ENCODE measurements at places on chromosomes 4 and X. TPM values are rescaled to one million over a fixed set of nuclear protein-coding genes. Genes with fewer than 3 reads are reported as not detected.

DNA sequence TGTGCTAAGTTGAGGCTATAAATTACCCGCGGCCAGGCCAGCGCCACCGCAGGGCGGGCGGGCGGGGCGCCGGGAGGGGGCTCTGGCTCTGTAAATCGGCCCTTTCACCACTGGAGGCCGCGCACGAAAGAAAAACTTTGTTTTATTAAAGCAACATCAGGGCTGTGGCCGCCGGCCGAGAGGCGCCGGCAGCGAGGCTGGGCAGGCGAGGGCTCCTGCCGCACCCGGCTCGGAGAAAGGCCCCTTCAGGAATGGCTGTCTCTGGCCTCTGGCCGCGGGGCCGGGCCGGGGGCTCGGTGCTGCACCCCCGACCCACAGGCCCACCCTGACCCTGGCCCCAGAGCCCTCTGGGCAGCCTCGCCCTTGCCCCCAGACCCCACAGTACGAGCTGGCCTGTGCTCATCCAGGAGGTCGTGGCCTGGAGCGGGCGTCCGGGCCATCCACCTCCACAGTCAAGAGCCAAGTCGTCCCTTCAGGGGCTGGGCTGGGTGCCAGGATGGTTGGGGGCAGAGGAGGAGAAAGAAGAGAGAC lies 29.5 kb upstream of the FGFR3 start:
- DNase-seq = no peak
- peak overlapping the region; percentile 8 for H3K4me3 ChIP-seq
- peaks cover 17% of the 10 kb centered on the region for H3K4me1 ChIP-seq

GPC3 gene
- 67.7 TPM for total RNA-seq

IL1RAPL1 gene
- total RNA-seq = not detected

TLR2 gene
- 94.0 TPM for total RNA-seq

DNA sequence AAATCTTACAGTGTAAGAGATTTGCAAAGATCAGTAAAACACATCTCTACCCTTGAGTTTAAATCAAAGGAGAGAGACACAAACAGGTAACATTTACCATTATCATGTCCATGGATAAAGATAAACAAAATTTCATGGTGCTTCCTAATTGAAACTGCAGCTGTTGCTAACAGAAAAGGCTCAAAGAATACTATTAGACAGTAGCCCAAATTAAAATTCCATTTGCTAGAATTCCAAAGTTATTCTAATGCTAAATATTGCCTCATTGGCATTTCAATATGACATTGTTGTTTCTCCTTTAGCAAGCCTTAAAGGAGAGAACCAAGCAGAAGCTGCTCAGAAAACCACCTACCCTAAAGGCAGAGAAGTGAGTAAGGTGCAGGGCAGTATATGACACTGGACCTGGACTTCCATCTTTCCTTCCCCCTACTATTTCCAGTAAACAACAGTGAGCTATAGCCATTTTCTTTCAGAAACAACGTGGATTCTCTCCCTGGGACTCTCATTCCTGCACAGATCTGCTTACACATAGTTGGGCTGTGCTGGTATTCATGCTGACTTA lies 19.5 kb upstream of the ZCCHC13 start:
- no peaks in the 10 kb centered on the region for H3K4me1 ChIP-seq
- H3K27me3 ChIP-seq = no peaks in the 10 kb centered on the region

UGT2A1 gene
- not detected for total RNA-seq

DNA sequence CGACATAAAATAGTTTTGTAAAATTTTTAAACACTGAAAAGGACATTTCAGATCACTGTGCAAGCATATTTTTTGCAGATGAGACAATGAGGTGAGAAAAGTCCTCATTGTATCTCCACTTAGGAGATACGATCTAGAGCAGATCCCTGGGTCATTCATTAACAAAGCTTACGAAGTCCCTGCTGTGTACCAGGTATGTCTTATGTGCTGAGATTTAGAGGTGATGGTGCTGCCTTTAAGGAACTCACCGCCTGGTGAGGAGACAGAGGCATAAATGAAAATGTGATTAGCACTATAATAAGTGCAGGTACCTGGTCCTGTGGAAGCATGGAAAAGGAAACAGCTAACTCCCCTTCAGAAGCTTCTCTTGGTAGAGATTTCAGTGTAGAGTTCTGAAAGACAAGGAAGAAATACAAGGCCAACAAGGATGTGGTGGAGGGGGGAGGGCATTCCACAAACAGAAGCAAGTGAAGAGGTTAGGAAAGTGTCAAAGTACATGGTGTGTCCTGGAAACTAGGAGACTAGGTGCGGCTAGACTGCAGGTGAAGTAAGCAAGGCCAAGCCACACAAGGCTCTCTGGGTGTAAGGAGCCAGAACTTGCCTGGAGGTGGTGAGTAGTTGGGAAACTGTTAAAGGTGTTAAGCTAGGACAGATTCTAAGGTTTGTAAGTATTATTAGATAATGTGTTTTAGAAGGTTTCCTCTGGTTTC lies 1.5 kb upstream of the NDNF start:
- peaks cover 8% of the 10 kb centered on the region for H3K4me1 ChIP-seq
- no peaks in the 10 kb centered on the region for H3K36me3 ChIP-seq
- H3K27ac ChIP-seq = peak overlapping the region; percentile 84
- H3K4me3 ChIP-seq = peak overlapping the region; percentile 70

DNA sequence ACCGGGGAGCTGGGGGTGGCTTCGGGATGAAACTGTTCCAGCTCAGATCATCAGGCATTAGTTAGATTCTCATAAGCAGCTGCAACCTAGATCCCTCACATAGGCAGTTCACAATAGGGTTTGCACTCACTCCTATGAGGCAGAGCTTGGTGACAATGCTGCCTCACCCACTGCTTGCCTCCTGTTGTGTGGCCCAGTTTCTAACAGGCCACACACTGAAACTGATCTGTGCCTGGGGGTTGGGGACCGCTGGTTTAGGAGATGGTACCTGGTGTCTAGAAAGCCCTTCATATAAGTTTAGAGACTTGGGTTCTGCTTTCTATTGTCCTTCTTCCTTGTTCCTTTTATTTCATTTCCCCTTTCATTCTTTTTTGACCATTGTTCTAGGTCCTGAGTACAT lies 234.2 kb downstream of the FRAS1 start:
- H3K4me3 ChIP-seq = no peak overlapping the region
- H3K27me3 ChIP-seq = no peaks in the 10 kb centered on the region
- H3K4me1 ChIP-seq = peaks cover 2% of the 10 kb centered on the region
- DNase-seq = no peak
- no peaks in the 10 kb centered on the region for H3K36me3 ChIP-seq
- H3K27ac ChIP-seq = no peak overlapping the region

GRCh38 chrX:18769812-18770573 lies 62.5 kb downstream of the PPEF1 start:
- no peak overlapping the region for H3K27ac ChIP-seq
- no peaks in the 10 kb centered on the region for H3K4me1 ChIP-seq
- H3K27me3 ChIP-seq = no peaks in the 10 kb centered on the region
- no peak overlapping the region for H3K4me3 ChIP-seq
- no peaks in the 10 kb centered on the region for H3K36me3 ChIP-seq

DNA sequence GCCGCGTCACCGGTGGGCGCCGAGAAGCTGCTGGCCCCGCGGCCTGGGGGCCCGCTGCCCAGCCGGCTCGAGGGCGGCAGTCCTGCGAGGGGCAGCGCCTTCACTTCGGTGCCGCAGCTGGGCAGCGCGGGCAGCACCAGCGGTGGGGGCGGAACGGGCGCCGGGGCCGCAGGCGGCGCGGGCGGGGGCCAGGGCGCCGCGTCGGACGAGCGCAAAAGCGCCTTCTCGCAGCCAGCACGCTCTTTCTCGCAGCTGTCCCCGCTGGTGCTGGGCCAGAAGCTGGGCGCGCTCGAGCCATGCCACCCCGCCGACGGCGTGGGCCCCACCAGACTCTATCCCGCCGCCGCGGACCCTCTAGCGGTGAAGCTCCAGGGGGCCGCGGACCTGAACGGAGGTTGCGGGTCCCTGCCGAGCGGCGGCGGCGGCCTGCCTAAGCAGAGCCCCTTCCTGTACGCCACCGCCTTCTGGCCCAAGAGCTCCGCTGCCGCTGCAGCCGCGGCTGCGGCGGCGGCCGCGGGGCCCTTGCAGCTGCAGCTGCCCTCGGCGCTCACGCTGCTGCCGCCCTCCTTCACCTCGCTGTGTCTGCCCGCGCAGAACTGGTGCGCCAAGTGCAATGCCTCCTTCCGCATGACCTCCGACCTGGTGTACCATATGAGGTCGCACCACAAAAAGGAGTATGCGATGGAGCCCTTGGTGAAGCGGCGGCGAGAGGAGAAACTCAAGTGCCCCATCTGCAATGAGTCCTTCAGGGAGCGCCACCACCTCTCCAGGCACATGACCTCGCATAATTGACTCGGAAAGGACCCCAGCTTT lies 5.6 kb downstream of the PRDM8 start:
- H3K27me3 ChIP-seq = peaks cover 64% of the 10 kb centered on the region
- DNase-seq = peak; percentile 68
- H3K36me3 ChIP-seq = no peaks in the 10 kb centered on the region
- peaks cover 2% of the 10 kb centered on the region for H3K4me1 ChIP-seq
- H3K4me3 ChIP-seq = peak overlapping the region; percentile 60
- H3K27ac ChIP-seq = peak overlapping the region; percentile 40

MAGED2 gene
- 98.4 TPM for total RNA-seq

SMC1A gene
- total RNA-seq = 51.8 TPM

- no peak overlapping the region for H3K27ac ChIP-seq
- no peak for DNase-seq
- H3K27me3 ChIP-seq = no peaks in the 10 kb centered on the region
- H3K36me3 ChIP-seq = no peaks in the 10 kb centered on the region
- H3K4me3 ChIP-seq = no peak overlapping the region
- H3K4me1 ChIP-seq = no peaks in the 10 kb centered on the region
Measured at GRCh38 chr4:165810726-165811125, 62.3 kb upstream of the TLL1 start.

DNA sequence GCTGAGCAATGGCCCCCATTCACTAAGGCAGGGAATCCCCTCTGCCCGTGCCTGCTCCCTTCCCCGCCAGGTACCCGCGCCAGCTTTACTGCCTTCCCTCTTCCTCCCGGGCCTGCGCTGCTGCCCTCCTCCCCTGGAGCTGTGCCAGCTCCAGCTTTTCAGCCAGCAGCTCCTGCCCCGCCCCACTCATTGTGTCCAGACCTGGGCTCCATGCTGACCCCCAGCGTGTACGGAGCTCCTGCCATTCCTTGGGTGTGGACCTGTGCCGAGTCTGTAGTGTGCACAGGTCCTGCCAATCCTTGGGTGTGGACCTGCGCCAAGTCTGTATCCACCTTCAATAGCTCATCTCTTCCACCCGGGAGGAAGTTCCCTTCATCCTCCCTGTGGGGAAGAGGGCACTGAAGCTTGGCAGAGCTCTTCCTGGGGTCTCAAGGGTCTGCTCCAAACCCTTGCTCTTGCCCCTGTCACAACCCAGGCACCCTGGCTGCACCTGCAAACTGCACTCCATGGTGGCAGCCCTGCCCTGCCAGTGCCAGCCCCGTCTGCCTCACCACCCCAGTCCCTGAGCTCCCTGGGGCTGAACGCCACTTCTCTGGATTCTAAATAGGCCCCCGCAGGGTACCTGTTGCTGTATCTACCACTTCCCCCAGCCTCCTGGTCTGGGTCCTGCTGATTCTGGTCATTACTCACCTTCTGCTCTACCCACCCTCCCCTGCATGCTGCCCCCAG lies 63.9 kb downstream of the TRMT44 start:
- no peak overlapping the region for H3K27ac ChIP-seq
- H3K4me1 ChIP-seq = peaks cover 17% of the 10 kb centered on the region
- no peak overlapping the region for H3K4me3 ChIP-seq
- H3K27me3 ChIP-seq = no peaks in the 10 kb centered on the region
- no peaks in the 10 kb centered on the region for H3K36me3 ChIP-seq
- no peak for DNase-seq

- H3K27me3 ChIP-seq = peaks cover 9% of the 10 kb centered on the region
- no peak overlapping the region for H3K27ac ChIP-seq
- no peaks in the 10 kb centered on the region for H3K36me3 ChIP-seq
- H3K4me3 ChIP-seq = no peak overlapping the region
- DNase-seq = no peak
Measured at GRCh38 chr4:6660430-6660829, 19.9 kb downstream of the MRFAP1 start.

SPOCK3 gene
- total RNA-seq = not detected

GRCh38 chr4:108695062-108695461 lies 44.7 kb downstream of the OSTC start:
- no peaks in the 10 kb centered on the region for H3K36me3 ChIP-seq
- H3K27ac ChIP-seq = no peak overlapping the region
- no peaks in the 10 kb centered on the region for H3K4me1 ChIP-seq
- DNase-seq = no peak

TCEAL7 gene
- total RNA-seq = 2.6 TPM

GRCh38 chr4:173230062-173230461 lies 61.5 kb downstream of the GALNT7 start:
- no peaks in the 10 kb centered on the region for H3K27me3 ChIP-seq
- no peak overlapping the region for H3K4me3 ChIP-seq
- no peak overlapping the region for H3K27ac ChIP-seq
- no peak for DNase-seq
- no peaks in the 10 kb centered on the region for H3K4me1 ChIP-seq

GRCh38 chrX:10199212-10199611 lies 42.4 kb downstream of the CLCN4 start:
- H3K4me1 ChIP-seq = no peaks in the 10 kb centered on the region
- H3K4me3 ChIP-seq = no peak overlapping the region
- no peaks in the 10 kb centered on the region for H3K36me3 ChIP-seq
- peak; percentile 72 for DNase-seq
- H3K27ac ChIP-seq = no peak overlapping the region

GRCh38 chr4:18050448-18050847 lies 28.9 kb upstream of the LCORL start:
- no peaks in the 10 kb centered on the region for H3K27me3 ChIP-seq
- no peaks in the 10 kb centered on the region for H3K4me1 ChIP-seq
- no peak for DNase-seq
- H3K27ac ChIP-seq = no peak overlapping the region
- H3K4me3 ChIP-seq = no peak overlapping the region

DNA sequence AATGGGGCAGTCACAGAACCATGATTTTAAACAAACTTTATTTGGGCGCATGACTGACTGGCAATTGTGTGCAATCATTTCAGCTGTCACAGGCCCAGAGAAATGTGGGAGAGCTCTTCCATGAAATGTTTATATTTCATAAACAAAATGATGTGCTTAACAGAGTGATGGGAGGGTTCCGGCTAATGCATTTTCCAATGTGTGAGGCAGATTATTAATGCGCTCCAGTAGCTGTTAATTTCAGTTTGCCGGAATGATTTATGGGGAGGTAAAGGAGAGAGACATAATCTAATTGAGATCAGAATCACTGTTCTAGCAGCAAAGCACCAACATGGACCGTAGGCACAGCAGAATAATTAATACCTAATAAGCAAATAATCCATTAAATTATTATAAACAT lies 55.6 kb downstream of the NKX6-1 start:
- H3K36me3 ChIP-seq = no peaks in the 10 kb centered on the region
- no peaks in the 10 kb centered on the region for H3K4me1 ChIP-seq
- no peak overlapping the region for H3K4me3 ChIP-seq
- no peak overlapping the region for H3K27ac ChIP-seq
- no peak for DNase-seq

GRCh38 chrX:2767631-2768455 lies 16.0 kb downstream of the XG start:
- H3K4me1 ChIP-seq = no peaks in the 10 kb centered on the region
- DNase-seq = peak; percentile 72
- peak overlapping the region; percentile 30 for H3K27ac ChIP-seq
- no peak overlapping the region for H3K4me3 ChIP-seq

Data from upper lobe of right lung (tissue), 1 donor.